T1000 (cell line): ENCODE measurements at places on chromosomes 6 and 20.

- DNase-seq = no peak
Measured at GRCh38 chr6:63941747-63942470, 306.3 kb downstream of the PHF3 start.

DNA sequence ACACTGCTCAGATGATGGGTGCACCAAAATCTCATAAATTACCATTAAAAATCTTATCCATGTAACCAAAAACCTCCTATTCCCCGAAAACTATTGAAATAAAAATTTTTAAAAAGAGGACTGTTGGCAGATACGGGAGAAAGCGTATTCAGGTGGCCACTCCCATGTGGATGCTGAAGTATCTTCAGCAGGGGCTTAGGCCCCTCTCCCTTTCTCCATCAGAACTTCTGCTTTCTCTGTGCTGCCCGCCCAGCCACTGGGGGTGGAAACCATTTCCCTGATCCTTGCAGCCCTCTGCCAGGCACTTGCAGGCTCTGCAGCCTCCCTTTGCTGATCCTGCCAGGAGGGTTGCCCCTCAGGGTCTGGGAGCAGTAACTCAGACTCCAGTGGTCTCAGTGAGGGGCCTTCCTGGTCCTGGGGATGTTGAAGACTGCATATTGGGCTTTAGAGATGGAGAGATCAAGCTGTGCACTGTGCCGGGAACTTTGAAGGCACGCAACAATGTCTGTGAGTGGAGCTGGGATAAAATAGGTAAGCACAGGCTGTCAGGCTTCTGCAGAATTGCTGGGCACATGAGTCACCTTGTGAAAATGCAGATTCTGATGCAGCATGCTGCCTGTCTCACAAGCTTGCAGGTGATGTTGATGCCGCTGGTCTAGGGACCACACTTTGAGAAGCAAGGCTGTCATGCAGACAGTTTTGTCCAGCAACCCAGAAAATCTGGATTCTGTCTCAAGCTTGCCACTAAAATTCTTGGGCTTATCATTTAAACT lies 59.6 kb downstream of the SLC24A3 start:
- no peak for DNase-seq

DNA sequence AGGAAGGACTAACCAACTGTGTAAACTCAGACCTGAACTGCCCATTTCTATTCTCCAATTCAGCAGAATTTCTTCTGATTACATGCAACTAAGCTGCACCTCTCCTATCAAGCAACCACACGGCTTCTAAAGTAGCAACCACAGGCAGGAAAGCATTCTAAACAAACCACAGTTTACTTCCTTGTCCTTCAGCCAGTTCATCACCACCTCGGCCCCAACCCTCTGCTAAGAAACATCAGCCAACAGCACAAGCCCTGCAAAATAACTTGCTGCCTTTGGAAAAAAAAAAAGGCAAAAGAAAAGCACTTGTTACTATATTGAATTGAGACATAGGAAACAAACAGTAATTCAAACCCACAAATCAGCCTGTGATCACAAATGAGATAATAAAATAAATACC lies 140.3 kb downstream of the NFATC2 start:
- DNase-seq = no peak

GRCh38 chr6:43413002-43413401 lies 14.3 kb upstream of the ABCC10 start:
- no peak for DNase-seq

GRCh38 chr6:95145457-95145856 lies 431.9 kb upstream of the MANEA start:
- no peak for DNase-seq

DNA sequence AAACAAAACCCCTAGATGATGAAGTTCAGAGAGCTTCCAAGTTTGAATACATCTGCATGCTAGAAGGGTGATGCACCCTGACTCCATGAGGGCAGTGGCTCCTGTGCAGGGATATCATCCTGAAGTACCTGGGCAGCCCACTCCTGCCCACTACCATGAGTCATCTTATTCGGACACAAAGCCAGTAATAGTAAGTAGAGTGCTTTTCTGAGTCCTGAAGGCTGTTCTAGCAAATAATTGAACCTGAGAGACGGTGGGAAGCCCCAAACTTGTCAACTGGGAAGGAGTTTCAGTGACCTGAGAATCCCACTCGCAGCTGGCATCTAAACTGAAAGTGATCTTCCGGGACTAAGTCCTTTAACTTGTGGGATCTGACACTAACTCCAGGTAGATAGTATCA lies 152.9 kb upstream of the COL21A1 start:
- no peak for DNase-seq

- DNase-seq = no peak
Measured at GRCh38 chr6:63790334-63790733, 154.7 kb downstream of the PHF3 start.

- no peak for DNase-seq
Measured at GRCh38 chr6:137013031-137013430, 31.7 kb downstream of the IL20RA start.

GRCh38 chr20:41167481-41168253 lies 30.3 kb downstream of the PLCG1 start:
- DNase-seq = no peak
